ENCODE measurements at places on chromosomes 11 and 22.

DNA sequence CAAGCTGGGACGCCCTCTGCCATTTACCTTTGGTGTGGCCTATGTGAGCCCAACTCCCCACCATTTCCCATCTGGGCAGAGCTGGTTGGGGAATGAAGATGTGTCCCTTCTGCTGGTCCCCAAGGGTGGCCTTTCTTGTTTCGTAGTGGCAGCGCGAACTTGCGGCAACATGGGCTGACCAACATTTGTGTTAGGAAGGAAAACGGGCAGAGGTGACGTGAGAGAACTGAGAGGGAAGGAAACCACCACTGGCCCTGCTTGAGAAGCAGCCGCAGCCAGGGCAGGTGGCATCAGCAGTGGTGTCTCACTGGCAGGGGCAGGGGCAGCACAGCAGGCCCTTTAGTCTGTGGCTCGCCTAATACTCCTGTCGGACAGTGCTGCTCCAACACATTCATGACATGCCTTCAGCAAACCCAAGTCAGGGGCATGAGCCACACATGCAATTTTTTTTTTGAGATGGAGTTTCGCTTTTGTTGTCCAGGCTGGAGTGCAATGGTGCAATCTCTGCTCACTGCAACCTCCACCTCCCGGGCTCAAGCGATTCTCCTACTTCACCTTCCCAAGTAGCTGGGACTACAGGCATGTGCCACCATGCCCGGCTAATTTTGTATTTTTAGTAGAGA, 29.9 kb downstream of the LRRC74B start:
- no peak for DNase-seq

DNA sequence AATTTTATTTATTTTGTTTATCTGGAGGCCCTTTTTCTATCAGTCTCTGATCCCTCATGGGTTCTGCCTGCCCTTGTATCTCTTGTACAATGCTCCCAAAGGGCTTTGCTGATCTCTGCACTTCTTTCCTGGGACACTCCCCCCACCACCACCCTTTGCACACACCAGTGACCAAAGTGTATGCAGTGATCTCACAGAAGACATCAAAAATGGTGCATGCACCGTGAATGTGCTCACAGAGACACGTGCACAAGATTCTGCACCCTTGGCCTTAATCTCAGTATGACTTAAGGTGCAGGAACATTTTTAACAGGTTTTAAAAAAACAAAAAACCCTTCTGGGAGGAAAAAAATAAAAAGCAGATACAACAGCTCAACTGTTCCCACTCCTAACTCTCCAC, 12.2 kb upstream of the ADSL start:
- DNase-seq = no peak

GRCh38 chr11:62402960-62403730, 15.7 kb upstream of the SCGB1A1 start:
- no peak for DNase-seq

DNA sequence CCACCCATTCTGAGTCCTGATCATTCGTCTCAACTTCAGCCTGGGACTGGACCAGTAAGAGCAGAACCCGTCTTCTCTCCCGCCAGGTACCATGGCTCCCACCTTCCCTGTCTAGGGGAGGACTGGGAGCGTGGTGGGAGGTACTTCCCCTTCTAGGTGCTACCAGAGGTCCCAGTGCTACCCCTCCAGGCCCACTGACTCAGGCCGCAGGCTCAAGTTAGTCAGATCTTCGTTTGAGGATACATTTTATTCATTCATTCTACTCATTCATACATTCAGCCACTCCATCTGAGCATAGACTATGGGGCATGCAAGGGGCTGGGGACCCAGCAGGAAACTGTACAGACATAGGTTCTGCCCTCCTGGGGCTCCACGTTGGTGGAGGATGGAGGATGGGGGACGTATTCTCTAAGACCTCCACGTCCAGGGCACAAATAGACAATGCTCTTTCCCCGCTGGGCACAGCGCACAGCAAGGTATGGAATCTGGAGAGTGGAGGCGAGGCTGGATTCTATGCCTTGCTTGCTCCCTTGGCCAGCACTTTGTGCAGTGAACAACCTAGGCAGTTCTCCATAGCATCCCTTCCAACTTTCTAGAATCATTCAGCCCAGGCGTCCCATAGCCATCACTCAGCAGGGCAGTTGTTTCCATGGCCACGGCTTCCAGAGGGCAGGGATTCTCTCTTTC, 1.0 kb upstream of the RAB3IL1 start:
- DNase-seq = no peak

GRCh38 chr11:44789496-44789895, 62.7 kb downstream of the TSPAN18 start:
- DNase-seq = no peak

GRCh38 chr11:113618360-113618759, 87.7 kb downstream of the TMPRSS5 start:
- DNase-seq = peak; percentile 71

GRCh38 chr22:49763138-49763537, 64.5 kb downstream of the BRD1 start:
- no peak for DNase-seq

- no peak for DNase-seq
These were observed 91.0 kb upstream of the ARHGAP32 start for GRCh38 chr11:129283141-129283540.

GRCh38 chr11:11577251-11577855, 44.5 kb downstream of the GALNT18 start:
- DNase-seq = peak; percentile 24

DNA sequence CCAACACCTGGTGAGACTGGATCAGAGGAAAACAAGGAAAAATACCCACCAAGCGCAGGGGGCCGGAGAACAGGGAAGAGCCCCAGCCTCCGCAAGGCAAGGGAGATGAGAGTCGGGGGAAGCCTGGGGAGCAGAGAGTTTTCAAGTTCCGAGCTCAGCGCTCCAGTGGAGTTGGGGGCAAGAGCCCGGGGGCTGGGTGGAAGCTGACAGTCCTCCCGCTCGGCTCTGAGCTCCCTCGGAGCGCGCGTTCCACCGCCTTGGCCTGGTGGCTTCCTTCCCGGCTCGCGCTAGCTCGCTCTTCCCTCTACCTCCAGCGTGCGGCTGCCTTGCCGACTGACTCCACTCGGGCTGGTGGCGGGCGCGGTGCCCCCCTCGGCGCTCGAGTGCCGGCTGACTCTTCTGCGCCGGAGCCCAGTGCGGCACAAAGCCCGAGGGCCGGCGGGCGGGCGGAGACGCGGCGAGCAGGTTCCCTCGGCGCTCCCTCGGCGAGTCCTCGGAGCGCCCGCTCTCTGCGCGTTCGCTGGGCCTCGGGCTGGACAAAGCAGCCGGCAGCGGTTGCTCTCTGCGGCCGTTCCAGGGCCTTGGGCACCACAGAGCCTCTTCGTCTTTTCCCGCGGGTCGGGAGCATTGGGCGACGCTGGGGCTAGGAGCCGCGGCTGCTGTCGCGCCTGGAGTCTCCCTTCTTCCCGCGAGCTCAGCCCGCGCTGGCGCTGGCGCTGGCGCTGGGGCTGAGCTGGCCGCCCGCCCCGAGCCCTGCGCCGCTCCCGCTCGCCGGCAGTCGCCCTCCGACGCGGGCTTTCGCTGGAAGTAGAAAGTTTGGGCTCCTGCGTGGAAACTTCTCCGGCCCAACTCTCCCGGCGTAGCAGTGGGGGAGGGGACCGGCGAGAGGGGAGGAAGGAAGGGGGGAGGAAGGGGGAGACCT, 1.0 kb downstream of the PAX6 start:
- DNase-seq = peak; percentile 37

GRCh38 chr11:116960930-116961329, 123.5 kb upstream of the APOA1 start:
- peak; percentile 88 for DNase-seq

DNA sequence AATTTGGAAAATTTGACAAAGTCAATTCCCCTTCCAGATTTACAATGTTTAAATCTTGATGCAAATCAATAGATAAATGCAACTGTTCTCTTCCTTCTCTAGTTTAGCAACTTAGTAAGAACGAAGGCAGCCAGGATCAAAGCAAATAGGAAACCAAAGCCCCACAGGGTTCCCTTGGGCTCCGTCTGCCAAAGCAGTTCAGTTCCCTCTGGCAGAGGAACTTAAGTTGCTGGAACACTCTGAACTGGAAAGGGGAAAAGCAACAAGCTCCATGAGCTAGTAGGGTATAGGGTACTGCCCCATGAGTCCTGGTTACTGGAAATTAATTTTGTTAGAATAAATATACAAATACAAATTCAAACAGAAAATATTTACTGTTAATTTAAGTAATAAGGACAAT, 91.3 kb downstream of the RELT start:
- DNase-seq = no peak

DNA sequence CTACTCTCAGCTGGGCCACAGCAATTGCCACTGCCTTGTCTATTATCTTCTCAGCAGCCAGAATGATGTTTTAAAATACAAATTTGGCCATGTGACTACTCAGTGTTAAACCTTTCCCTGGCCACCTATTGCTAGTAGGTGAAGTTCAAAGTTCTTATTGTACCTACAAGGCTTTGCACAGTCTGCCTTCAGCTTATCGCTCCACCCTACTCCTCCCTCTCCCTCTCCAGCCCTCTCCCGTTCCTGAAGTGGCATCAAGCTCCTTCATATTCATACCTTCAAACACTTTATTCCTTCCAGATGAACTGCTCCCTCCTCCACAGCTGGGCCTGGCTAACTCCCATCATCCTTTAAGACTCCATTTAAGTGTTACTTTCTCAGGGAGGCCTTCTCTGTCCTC, 37.3 kb downstream of the OR10A6 start:
- DNase-seq = no peak

DNA sequence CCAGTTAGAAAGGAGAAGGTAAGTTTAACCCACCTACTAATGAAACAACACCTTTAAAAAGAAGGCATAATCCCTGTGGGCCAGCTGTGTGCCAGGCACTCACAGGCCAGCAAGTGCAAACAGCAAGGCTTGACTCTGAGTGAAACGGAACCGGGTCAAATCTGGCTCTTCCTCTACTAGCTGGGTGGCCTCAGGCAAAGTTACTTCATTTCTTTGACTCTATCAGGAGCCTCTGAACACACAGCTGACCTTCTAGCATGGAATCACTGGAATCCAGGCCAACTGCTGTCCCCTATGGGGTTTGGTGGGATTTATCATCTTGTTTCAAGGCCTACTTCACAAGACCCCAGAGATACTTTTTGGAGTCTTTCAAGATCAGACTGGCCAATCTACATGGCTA, 3.3 kb downstream of the RAB38 start:
- peak; percentile 16 for DNase-seq

- DNase-seq = no peak
These were observed 26.6 kb upstream of the LMO1 start for GRCh38 chr11:8290081-8290810.

DNA sequence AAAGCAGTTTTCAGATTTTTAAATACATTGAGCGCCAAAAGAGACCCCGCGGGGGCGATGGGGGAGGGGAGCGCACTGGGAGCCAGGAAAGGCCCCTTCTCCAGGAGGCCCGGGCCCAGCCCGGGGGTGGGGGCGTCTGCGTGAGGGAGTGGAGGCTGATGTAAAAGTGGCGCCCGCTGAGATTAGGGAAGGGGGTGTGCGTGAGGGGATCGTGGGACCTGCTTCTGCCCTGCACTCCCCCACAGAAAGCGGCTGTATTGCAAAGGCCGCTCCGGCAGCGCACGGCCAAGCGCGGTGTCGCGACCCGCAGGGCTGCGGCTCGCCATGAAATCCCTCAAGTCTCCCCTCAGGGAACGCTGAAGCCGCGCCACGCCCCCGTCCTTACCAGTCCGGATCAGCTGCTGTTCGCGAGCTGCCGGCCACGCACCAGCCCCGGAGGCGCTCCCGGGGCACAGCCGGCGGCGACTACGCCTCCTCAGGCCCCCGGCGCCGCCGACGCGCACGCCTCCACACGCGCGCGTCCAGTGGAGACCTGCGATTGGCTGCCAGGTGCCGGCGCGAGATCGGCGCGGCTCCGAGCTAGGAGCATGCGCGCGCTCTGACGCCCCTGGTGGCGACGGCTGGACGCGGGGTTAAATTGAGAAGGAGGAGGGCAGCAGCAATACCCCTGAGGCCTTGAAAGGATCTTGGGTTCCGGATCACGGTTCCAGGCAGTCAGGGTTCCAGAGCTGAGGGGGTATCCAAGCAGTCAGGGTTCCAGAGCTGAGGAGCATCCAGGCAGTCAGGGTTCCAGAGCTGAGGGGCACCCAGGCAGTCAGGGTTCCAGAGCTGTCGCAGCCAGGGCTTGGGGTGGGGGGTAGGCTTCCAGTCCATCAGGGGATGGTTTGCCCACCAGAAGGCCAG, at the start of gene ZNF280B:
ZNF280B (minus strand) TSS at position 469 of the 903 bp plus-strand sequence. CDS start 19,344 bp downstream, outside the sequence.
- peak; percentile 71 for DNase-seq

GRCh38 chr11:35085531-35086165, 53.3 kb upstream of the CD44 start:
- DNase-seq = no peak

DNA sequence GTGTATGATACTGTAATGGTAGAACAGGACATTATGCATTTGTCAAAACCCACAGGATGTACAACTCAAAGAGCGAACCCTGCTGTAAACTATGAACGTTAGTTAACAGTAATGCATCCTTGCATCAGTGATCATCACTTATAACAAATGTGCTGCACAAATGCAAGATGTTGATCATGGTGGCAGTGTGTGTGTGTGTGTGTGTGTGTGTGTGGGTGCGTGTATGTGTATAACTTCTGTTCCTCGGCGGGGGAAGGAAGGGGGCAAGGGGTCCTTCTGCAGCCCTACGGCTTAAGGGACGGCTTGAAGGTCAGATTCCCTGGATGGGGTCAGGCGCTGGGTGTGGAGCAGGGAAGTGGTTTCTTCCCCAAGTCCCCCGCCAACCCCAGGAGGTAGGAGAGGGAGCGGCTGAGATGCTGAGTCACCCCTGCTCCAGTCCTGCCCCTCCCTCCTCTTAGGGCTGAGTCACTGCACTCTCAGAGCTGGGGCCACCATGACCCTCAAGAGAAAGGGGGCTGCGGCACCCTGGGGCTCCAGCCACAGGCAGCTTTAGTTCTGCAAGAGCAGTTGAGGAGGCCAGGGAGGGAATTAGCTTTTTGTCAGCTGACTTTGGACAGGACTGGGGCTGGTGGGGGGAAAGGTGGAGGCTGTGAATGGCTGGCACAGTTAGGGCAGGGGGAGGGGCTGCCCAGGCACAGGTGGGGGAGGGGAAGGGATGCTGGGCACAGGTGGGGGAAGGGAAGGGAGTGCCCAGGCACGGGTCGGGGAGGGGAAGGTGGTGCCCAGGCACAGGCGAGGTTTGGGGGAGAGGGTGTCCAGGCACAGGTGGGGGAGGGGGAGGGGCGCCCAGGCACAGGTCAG, 8.8 kb upstream of the CTSD start:
- peak; percentile 95 for DNase-seq

- DNase-seq = no peak
These were observed 714 bp downstream of the TRIM29 start for GRCh38 chr11:120137187-120137610.

Data from EH (cell line).